ENCODE measurements at places on chromosomes 2 and 18.

GRCh38 chr18:67417864-67418523, 98.5 kb downstream of the DSEL start:
- no peak for DNase-seq

DNA sequence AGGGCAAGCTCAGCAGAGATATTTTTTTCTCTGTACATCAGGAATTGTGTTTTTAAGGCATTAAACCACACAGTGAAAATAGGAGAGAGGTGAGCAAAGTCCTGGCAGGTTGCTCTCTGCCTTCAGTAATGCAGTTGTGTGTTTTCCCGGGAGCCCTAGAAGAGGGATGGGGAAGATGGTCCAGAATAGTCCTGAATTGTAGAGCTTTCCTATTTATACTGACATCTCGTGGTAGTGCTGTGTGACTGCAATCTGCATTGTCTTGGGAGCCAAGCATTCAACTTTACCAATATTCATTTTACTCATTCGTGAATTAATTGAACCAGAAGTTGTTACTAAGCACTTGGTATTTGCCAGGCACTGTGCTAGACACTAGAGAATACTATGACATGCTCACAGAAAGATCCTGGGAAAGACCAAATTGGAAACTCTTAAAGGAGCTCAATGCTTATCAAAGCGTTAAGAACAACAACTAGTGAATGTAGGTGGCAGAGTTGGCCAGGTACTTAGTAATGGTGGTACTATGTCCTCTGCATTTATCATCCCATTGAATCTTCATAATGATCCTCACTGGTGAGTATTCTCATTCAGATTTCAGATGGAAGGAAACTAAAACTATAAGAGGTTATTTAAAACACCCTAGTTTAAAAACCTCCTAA, 214.6 kb downstream of the TRIB2 start:
- no peak for DNase-seq

GRCh38 chr2:2020897-2021296, 276.6 kb upstream of the PXDN start:
- no peak for DNase-seq

DNA sequence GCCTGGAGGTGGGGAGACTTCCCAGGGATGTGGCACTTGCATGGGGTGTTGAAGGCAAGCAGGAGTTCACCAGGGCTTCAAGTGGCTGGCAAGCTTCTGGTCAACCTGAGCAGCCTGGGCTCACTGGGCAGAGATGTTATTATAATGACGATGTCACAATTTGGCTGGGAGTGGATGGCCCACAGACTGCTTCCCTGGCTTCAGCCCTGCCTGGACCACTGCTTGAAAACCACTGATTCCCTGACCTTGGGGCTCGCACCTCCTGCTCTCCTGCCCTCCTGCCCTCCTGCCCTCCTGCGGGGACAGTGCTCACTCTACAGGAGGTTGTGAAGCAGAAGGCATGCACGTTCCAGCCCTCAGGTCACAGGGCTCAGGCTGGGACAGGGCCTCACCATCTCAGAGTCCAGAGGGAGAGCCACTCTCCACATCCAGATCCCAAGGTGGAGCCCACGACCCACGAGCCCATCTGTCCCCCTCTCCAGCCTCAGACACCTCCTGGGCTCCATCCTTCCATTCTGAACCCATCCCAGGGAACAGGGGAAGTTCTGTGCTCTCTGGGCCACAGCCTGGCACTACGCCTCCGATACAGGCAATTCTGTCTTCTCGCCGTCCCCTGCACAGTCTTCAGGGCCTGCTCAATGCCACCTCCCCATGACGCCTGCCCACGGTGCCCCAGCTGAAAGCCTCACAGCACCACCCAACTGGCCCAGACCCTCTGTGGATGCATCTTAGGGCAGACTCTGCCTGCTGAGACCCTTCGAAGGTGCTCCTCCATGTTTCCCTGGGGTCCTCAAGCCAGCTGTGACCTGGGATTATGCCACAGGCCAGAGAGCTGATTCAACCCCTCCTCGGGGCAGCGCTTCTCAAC, 241.6 kb upstream of the RAB6C start:
- no peak for DNase-seq

DNA sequence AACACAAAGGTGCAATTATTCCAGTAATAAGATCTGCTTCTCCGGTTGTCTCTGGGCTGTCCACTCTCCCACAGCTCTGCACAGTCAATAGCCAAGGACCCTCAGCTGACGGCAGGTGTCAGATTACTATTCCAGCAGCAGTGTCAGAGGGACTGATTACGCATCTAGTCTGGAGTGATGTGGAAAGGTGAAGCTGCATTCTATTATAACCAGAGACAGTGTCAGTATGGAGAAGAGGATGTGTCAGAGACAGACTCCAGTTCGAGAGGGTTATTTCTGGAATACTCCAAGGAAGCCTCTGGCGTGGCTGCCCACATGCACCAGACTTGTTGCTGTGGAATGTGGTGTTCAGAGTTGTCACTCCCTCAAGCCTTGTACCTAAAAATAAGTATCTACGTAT, 163.6 kb upstream of the TMEM200C start:
- DNase-seq, result no peak

DNA sequence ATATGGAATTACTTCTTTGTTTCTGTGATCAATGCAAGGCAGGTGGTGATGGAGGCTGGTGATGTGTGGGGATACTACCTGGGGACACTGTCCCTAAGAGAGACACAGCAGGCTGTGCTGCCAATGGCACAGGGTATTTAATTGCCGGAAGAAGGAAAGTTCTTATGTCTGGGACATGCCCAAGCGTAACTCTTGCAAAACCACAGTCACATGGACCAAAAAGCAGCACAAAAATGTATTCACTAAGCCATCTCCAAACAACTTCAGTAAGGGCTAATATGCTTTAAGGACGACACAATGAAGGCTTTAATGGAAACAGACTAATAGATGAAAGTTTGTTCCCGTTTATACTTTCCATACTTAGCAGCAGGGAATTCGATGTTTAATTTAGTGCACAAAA, 49.7 kb upstream of the AP1S3 start:
- DNase-seq, result no peak

DNA sequence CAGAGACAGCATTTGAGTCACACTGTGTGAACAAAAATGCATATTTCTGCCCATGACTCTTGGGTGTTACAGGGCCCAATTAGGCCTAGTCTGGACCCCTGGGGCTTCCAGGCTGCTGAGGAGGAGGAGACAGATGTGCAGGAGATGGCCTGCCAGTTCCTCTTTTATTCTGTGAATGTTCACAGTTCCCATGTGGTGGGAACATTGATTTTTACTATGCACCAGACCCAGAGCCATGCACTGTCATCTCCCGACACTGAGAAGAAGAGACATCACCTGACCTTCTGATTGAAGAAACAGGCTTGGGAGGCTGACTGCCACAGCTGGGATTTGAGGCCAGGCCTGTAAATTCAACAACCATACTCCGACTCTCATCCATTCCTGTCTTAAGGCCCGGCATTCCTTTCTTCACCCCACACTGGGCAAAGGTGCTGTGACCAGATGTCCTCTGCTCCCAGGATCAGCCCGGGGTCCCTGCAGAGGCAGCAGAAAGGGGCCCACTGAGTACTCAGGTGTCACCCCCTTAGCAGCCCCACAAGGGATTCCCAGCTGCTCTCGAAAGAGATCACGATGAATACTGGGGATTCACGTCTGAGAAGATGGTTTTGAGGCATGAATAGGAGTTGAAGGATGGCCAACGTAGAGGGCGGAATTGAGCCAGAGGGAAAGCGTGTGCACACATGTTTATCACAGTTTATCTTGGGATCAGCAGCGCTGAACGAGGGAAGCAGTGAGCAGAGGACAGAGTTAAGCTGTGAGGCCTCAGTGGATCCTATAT, 3.6 kb upstream of the TFCP2L1 start:
- DNase-seq, result no peak

DNA sequence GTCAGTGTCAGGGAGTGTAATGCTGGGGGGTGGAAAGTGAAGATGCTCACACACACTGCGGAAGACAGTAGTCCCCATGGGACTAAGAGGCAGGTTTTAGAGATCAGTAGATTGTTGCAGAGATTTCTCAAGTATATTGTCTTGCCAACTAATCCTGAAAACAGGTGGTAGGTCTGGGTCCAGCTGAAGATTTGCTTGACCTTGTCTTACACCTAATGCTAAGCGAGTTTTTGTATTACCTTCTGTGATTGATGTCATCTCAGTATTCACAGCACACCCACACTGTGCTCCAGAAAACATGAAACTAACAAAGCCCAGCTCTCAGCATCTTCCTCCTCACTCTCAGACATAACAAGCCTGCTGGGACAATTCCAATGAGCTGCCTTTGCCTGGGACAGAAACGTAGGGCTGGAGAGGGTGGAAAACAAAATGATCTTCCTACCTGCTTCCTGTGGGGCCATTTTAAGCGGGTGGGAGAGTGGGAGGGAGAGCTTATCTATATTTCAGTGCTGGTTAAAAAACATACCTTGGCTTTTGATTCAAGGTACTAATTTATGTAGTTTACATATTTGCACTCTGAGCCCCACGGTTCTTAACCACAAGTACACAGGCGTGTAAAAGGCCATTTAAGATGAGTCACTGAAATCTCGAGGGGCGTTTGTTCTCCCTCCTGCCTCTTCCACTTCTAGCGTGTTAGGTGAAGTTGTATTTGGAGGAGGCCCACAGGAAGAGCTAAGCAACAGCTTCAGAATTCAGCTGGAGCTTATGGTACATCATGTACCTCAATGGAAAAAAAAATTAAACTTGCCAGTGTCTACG, 23.1 kb upstream of the RBMS1 start:
- DNase-seq, result no peak

DNA sequence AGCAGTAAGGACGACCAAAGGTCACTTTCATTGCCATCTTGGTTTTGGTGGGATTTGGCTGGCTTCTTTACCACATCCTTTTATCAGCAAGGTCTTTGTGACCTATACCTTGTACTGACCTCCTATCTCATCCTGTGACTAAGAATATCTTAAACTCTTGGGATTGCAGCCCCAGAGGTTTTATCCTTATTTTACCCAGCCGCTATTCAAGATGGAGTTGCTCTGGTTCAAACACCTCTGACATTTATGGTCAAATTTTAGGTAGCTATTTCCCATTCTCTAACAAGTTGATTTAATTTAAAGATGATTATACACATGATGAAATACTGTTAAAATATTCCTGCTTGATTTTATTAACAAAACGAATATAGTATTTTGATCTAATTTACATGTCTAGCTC, 326.1 kb downstream of the ARHGAP15 start:
- DNase-seq, result no peak

DNA sequence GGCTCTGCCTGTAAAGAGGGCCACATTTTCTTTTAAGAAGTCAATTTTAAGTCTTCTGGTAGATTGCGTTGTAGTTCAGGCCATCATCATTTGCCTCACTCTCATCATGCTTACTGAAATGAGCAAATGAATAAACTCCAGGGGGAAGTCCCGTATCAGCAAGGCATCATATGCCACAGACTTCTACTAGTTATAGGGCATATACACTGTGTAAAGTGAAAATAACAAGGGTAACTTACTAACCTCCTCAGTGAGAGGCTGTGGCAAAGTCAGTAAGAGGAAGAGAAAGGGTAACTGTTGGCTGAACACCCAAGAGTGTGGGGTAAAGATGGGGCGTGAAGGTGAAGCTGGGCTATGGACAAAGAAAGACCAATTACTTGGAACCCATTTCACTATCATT, 456.2 kb downstream of the SPAG16 start:
- no peak for DNase-seq

DNA sequence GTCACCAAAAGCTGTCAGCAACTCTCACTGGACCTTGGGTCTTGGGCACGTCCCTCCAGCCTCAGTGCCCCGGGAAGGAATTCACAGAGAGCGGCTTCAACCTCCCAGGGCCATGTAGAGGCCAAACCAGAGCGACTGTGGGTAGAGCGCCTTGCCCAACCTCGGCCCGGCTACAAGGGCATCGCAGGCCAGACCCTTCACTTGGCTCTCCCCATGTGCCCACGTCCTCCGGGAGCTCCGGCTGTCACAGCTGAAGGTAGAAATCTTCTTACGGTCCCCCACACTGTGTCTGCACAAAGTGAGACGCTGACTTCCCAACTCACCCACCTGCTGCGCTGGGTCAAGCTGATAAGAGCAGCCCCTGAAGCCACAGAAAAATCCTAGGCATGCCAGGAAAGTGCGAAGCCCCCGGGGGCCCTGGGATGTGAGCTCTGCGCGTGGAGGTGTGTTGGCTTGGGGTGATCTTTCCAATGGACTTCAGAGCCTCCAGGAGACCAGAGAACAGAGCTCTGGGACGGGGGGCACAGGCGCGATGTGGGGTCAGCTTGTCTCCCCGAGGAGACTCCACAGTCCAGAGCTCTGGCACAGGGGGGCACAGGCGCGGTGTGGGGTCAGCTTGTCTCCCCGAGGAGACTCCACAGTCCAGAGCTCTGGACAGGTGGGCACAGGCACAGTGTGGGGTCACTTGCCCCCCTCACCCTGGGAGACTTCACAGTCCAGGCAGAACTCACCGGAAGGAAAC, 105.5 kb downstream of the RTP5 start:
- DNase-seq, result no peak

Data from NCI-H1417 treated with DMSO at 0.1 percent for 48 hours (cell line).